ENCODE measurements at places on chromosomes 1 and 21. TPM values are rescaled to one million over a fixed set of nuclear protein-coding genes. Genes with fewer than 3 reads are reported as not detected.

Gene TNFRSF4
- 1.1 TPM for polyA plus RNA-seq

Gene KRTAP11-1
- polyA plus RNA-seq = not detected

Gene NECTIN4
- polyA plus RNA-seq = 3.5 TPM

GRCh38 chr1:109923131-109923945 is 12.7 kb downstream of the CSF1 start:
- no peak for DNase-seq

DNA sequence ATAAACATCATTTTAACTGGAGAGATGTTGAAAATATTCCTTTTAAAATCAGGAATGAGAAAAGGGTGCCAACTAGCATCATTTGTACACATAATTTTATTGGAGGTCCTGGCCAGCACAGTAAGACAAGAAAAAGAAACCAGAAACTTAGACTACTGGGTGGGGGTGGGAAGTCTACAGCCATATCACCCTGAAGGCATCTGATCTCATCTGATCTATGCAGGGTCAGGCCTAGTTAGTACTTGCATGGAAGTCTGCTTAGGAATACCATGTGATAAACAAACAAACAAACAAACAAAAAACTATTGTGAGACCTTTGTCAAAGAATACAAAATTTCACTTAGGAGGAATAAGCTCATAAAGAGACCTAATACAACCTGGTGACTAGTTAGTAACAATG is 54.2 kb downstream of the EIF2B3 start:
- no peak for DNase-seq

Measured in renal cortex interstitium (tissue), 15 donors.